Activated T-cell treated with anti-CD3 and anti-CD28 coated beads for 24 hours (primary cell): ENCODE measurements at places on chromosomes 5 and 9.

DNA sequence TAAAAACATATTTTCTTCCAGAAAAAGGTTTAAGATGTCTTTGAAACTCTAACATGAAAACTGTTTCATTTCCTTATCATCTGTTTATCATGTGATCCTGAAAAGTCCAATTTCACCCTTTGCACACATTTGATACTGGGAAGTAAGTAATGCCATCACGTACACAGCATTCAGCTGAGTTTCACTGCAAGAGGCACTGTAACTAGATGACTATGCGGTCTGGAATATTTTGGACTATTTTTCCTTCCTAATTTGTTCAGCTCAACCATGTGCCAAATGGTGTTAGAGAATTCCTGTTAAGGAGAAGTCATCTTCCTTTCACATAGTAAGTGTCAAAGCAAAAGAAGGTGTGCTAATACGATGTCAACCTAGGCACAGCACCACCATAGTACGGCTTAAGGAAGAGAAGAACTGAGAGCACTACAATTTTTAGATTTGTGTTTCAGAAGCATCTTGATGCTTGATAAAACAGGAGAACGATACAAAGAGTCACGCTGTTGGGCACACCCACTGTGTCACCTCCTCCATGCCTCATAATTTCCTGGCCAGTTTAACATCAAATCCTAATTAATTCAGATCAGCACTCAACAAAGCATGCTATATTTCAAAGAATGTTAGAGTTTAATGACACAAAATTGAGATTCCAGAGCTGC is 77.5 kb downstream of the GNAQ start:
- no peak for DNase-seq

DNA sequence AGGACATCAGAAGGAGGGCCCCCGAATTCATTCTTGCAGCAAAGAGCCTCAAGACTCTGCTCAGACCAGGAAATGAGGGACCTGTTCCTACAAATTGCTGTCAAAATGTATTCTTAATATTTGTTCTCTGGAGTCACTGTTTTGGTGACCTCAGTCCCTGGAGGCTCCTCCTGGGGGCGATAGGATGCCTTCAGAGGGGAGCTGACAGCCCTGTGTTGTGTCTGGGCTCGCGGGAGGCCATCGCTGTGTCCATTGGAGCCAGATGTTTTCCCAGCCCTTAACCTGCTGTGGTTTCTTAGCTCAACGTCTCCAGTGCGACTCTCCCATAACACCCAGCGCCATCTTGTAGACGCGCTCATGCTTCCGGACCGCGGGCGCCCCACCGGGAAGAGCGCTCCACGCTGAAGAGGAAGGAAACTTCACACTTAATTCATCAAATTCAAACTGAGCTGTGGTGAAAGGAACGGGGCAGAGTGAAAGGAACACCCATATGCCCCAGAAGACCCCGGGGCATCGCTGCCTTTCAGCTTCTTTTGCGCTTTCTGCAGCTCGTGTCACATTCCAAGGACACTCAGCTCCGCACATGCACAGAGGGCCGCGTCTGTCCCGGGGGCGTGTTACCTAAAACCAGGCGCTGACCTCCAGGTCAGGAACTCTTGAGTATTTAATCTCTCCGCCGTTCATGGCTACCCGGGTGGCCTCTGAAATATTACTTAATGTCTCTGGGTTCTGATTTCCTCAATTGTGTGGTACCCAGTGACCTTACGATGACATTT is 112.3 kb upstream of the GDNF start:
- no peak for DNase-seq

GRCh38 chr9:132154863-132155567 is 6.8 kb upstream of the NTNG2 start:
- no peak for DNase-seq

DNA sequence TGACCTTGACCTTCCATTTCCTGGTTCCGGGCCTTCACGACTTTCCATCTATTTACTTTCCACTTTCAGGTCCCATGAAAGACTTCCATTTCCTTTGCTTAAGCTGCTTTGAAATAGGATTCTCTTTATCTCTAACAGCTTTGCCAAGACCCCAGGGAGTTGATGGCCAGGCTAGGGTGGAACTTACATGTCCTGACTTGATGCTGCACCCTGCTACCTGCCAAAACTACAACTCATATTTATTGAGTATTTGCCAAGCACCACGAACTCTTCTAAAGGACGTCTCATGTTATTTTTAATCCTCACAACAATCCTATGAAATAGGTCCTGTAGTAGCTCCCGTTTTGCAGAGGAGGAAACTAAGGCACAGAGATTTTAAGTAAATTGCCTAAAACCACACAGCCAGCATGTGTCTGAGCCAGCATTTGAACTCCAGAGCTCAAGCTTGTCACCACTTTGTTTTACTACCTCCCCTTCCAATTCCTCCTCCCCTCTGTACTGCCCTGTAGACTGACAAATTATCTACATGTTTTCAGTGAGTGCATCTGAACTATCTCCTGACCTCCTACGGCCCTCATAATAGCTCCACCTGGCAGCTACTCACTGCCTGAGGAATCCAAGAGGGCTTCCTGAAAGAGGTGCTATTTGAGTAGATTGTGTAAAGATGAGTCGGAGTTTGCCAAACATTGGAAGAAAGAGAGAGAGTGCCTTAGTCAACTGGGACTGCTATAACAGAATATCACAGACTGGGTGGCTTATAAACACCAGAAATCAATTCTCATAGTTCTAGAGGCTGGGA is 38.4 kb upstream of the SMIM23 start:
- DNase-seq = no peak

DNA sequence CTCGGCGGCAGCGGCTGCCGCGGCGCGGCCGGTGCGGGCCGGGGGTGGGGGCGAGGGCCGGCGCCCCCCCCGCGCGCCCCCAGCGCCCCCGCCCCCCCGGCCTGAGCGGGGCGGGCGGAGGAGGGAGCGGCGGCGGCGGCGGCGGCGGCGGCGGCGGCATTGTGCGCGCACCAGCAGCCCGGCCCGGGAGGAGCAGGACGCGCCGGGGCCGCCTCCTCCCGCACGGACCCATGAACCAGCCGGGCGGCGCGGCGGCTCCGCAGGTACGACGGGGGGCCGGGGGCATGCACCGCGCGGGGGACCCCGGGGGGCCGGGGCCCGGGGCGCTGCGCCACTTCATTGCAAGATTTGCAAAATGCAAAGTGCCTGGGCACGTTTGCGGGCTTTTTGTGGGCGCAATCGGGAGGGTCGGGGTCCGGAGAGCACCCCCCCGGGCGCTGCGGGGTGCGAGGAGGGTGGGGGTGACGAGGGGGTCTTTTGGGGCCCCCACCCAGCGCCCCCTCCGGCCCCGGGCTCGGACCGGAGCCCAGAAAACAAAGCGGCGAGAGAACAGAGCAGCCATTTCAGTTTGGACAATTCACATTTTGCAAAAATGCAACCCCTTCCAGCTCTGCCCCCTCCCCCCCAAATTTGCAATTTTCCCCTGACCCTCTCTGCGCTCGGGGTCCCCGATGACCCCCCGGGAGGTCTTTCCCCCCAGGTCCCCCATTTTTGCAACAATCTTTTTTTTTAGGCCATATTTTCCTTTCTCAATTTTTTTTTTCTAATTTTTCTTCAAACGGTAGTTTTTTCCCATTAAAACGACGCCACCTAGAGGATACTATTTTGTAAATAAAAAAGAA is at the start of gene ZNF618:
Gene ZNF618, plus strand, starts transcription at position 159 of the 842 bp plus-strand sequence. Its CDS starts 72 bp downstream, at position 231.
- no peak for DNase-seq

- DNase-seq = no peak
Observed at GRCh38 chr9:35675204-35675603, 1.5 kb downstream of the CA9 start.

GRCh38 chr9:28616310-28616709 is 1043.0 kb upstream of the C9orf72 start:
- DNase-seq = no peak

- no peak for DNase-seq
Observed at GRCh38 chr5:176474476-176474875, 26.3 kb downstream of the FAF2 start.

DNA sequence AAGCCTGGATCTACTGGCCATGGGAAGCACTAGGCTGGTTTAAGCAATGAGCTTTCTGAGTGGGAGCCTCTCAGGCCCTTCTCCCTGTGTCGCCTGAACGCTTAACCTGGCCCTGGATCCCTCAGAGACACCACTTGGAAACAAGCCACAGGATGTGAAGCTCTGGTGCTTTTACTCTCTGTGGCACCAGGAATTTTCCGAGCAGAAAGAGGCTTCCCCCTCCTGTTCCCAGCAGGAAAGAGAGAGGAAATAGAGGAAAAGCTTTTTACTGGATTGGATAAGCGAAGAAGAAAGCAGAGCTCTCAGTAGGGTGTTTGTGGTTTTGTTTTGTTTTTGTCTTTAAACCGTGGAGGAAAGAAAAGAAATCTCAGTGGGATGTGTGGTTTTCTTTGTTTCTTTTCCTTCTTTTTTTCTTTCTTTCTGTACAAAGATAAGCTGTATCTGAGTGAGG is 34.5 kb downstream of the COL15A1 start:
- no peak for DNase-seq

DNA sequence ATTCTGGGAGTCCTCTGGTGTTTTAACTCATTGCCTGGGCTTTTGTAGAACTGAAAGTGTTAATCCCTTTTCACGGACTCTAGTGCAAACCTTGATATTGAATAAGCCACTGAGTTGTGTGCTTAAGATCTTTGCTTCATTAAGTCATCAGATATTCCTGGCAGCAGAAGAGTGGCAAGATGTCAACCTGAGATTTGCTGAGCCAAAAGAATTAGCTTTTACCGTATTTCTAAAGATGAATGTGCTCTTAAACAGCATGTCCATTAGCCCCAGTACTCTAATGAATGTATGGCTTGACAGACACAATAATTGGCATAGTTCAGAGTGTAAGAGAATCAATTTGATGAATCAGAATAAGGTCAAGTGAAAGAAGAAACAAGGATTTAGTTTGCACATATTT is 87.2 kb upstream of the CDH6 start:
- no peak for DNase-seq

GRCh38 chr9:83473488-83473971 is 64.7 kb downstream of the FRMD3 start:
- no peak for DNase-seq

DNA sequence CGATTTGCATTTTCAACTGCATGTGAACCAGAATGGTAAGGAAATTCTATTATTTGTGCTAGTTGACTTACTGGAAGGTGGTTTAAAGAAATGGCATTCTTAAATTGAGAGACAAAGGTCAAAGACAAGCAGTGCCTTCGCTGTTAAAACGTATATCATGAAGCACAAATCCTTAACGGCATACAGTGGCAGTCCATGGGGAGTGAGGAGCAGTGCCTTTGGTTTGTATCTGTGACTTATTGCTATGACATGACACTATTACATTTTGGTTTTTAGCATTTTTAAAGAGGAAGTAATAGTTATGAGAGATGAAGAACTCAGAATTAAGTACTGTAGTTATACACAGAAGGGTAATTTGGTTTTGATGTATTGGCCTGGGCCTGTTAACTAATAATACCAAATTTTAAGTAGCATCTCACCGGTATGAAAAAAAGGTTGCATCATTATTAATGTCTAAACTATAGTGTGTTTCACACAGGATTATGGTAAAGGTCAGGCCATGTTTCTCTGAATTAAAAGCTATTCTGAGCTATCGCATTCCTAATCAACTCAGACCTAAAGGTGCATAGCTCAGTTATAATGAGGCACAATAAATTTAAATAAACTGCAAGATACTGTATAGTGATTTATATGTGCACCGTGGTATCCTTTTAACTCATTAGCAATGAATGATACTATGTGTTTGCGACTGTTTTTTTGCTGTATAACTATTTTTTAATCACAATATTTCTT is 339.8 kb upstream of the ARRDC3 start:
- no peak for DNase-seq

DNA sequence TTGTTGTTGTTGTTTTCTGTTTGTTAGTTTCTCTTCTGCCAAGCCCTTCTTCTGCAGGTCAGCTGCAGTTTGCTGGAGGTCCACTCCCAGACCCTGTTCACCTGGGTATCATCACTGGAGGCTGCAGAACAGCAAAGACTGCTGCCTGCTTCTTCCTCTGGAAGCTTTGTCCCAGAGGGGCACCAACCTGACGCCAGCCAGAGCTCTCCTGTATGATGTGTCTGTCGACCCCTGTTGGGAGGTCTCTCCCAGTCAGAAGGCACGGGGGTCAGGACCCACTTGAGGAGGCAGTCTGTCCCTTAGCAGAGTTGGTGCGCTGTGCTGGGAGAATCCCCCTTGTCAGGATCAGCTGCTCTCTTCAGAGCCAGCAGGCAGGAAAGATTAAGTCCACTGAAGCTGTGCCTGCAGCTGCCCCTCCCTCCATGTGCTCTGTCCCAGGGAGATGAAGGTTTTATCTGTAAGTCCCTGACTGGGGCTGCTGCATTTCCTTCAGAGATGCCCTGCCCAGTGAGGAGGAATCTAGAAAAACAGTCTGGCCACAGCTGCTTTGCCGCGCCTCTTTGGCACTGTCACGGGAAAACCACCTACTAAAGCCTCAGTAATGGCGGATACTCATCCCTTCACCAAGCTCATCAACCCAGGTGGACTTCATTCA is 299.2 kb downstream of the EDIL3 start:
- no peak for DNase-seq

GRCh38 chr9:138042640-138043039 is 165.1 kb downstream of the CACNA1B start:
- DNase-seq = no peak

- DNase-seq = no peak
Observed at GRCh38 chr5:74393943-74394342, 246.6 kb downstream of the ENC1 start.
